SK-N-SH (cell line): ENCODE measurements at places on chromosomes 3 and 15.

DNA sequence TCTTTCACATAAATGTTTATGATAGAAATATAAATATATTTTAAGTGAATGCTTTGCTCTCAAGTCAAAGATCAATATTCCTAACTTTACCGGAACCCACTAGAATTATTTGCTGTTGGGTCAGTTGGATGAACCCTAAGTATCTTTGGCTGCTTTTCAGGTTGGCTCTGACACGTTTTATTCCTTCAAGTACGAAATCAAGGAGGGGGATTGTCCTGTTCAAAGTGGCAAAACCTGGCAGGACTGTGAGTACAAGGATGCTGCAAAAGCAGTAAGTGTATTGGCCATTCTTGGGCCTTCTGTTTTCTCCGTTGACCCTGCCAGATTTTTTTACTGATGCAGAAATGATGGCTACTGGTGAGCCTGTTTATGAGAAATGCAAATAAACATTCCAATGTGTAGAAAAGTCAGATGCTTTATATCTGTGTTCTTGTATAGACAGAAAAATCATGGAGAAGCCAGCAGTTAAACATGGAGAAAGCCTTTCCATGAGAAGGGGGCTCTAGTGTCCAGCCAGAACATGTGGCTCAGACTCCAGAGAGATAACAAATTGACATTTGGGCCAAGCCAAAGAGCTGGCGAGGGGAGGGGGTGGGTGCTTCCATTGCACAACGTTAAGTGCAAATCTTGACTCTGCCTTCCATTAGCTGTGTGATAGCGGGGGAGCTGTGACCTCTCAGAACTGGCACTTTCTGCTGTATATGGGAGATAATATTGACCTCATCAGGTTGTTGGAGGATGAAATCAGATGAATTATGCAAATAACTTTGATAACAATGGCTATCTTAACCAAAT lies 3.0 kb downstream of the KNG1 start:
- DNase-seq: peak; percentile 79

GRCh38 chr3:123344175-123344906 lies 104.5 kb downstream of the ADCY5 start:
- no peak for DNase-seq

GRCh38 chr3:43957553-43957952 lies 266.8 kb downstream of the ABHD5 start:
- DNase-seq: no peak

- no peak for DNase-seq
Observed at GRCh38 chr3:5160321-5160720, 27.2 kb upstream of the EDEM1 start.

GRCh38 chr3:40057786-40058185 lies 248.4 kb downstream of the MYRIP start:
- DNase-seq: no peak

GRCh38 chr3:168096210-168096652 lies 507 bp upstream of the GOLIM4 start:
- peak; percentile 76 for DNase-seq
